ENCODE measurements at places on chromosomes 4 and X. TPM values are rescaled to one million over a fixed set of nuclear protein-coding genes. Genes with fewer than 3 reads are reported as not detected.

GRCh38 chrX:153561337-153561736 is 37.6 kb downstream of the CCNQ start:
- H3K36me3 ChIP-seq = no peaks in the 10 kb centered on the region
- no peak overlapping the region for H3K4me3 ChIP-seq
- no peaks in the 10 kb centered on the region for H3K4me1 ChIP-seq
- peaks cover 9% of the 10 kb centered on the region for H3K27me3 ChIP-seq

- H3K27me3 ChIP-seq = peaks cover 26% of the 10 kb centered on the region
- no peak overlapping the region for H3K27ac ChIP-seq
- no peak overlapping the region for H3K4me3 ChIP-seq
Observed at GRCh38 chrX:110226931-110227330, 91.0 kb downstream of the AMMECR1 start.

- H3K4me1 ChIP-seq = no peaks in the 10 kb centered on the region
- H3K36me3 ChIP-seq = no peaks in the 10 kb centered on the region
- H3K27ac ChIP-seq = no peak overlapping the region
- peaks cover 28% of the 10 kb centered on the region for H3K27me3 ChIP-seq
Observed at GRCh38 chrX:103017542-103017941, 46.4 kb downstream of the BEX1 start.

GRCh38 chr4:118904418-118904817 is 15.8 kb downstream of the SYNPO2 start:
- H3K4me3 ChIP-seq = no peak overlapping the region
- no peak for DNase-seq
- H3K27ac ChIP-seq = no peak overlapping the region
- peaks cover 18% of the 10 kb centered on the region for H3K27me3 ChIP-seq
- no peaks in the 10 kb centered on the region for H3K36me3 ChIP-seq

- H3K4me3 ChIP-seq = no peak overlapping the region
- peaks cover 23% of the 10 kb centered on the region for H3K4me1 ChIP-seq
- peak overlapping the region; percentile 28 for H3K27ac ChIP-seq
- DNase-seq = no peak
- H3K27me3 ChIP-seq = peaks cover 29% of the 10 kb centered on the region
- peaks cover 8% of the 10 kb centered on the region for H3K36me3 ChIP-seq
Observed at GRCh38 chrX:69162361-69162865, 2.8 kb downstream of the PJA1 start.

DNA sequence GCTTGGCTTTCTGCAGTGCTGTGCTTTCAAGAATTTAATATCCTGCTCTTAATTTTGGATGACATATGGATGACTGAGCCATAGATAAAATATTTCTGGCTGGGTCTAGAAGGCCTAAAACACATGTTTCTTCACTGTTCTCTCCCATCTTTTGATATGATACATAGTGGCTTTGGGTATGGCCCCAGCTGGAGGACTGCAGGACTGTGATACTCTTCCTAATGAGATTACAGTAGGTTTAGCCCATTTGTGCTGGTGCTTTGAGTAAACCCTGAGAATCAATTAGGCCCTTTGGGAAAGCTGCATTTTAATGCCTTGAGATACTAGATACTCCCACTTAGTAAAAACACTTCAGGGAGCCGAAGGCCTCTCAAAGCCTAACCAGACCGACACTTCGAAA is 38.0 kb downstream of the KIT start:
- no peaks in the 10 kb centered on the region for H3K27me3 ChIP-seq
- DNase-seq = no peak
- H3K36me3 ChIP-seq = no peaks in the 10 kb centered on the region
- no peak overlapping the region for H3K4me3 ChIP-seq

DNA sequence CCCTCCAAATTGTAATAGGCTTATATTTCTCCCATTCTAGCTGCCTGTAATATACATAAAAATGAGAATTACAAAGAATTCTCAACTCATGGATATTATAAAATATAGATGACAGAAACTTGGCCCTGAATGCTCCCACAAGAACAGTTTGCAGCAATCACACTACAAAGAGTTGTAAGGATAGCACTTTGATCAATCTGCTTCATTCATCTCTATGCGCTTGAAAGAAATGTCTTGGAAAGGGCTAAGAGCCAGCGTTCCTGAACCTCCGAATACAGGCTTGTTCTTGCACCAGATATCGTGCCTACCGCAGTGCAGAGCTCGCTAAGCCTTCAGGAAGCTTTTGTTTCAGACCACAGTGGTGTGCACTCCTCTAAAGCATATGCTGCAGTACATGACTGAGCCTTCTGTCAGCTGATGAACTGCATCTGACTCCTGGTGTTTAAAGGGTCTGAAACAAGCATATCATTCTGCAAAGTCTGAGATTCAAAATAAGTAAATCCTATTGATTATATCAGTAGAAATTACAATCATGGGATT is 417.6 kb upstream of the ZFP42 start:
- H3K4me3 ChIP-seq = no peak overlapping the region
- no peak for DNase-seq
- H3K27ac ChIP-seq = no peak overlapping the region

GRCh38 chr4:10625131-10625530 is 59.4 kb downstream of the CLNK start:
- H3K4me1 ChIP-seq = peaks cover 17% of the 10 kb centered on the region
- no peak overlapping the region for H3K27ac ChIP-seq
- no peak overlapping the region for H3K4me3 ChIP-seq
- H3K27me3 ChIP-seq = no peaks in the 10 kb centered on the region

DNA sequence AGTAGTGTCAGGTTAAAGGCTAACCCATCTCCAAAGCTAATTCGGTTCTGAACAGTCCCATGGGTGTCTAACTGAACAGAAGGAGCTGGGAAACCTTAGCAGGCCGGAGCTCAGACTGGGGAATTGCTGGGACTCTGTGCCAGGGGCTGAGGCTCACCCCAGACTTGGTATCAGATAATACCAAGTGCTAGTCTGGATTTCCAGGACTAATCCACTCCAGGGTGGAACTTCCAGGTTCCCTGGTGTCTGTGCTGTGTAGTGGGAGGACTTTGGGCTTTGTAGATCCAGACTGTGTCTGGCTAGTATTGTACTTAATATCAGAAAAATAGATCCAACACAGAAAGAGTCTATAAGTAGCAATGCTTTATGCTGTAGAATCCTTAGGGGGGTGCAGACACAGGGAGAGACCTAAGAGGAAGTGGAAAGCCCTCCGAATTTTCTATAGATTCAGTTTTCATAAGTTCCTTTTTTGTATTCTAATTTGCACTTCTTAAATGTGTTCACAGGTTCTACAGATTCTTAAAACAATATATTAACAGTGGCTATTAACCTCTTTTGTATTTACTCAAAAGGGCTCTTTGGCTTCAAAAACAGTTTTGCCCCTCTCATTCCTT is 4.1 kb downstream of the ZNF827 start:
- peak overlapping the region; percentile 95 for H3K27ac ChIP-seq
- peaks cover 60% of the 10 kb centered on the region for H3K4me1 ChIP-seq
- DNase-seq = no peak
- H3K4me3 ChIP-seq = peak overlapping the region; percentile 81

DNA sequence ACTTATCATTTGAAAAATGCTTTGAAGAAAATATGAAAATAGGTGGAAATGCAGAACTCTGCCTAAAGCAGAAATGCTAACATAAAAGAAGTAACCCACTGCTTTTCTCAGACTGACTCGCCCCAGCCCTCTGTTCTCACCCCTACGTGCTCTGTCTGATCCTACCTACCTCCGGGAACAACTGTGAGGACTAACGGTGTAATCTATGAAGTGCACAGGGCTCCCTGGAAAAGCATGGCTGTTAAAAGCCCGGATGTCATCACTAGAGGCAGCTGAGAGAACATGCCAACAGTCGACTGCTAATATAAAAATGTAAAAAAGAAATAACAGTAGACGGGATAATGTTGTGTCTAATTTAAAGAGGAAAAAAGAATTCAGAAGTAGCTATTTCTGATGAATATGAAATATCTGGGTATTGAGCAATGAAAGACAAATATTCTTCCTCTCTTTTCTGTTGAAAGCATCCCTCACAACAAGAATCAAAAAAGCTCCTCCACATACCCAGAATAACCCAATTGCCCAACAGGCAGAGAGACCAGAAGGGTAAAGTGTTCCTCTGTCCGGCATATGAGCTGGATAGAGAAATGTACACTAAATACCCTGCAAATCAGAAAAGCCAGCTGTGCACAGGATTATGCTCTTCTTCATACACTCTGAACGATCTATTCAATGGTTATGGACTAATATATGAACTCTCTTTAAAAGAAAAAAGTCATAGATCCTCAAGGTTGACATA is 130.7 kb downstream of the TSPAN5 start:
- no peak overlapping the region for H3K4me3 ChIP-seq

DNA sequence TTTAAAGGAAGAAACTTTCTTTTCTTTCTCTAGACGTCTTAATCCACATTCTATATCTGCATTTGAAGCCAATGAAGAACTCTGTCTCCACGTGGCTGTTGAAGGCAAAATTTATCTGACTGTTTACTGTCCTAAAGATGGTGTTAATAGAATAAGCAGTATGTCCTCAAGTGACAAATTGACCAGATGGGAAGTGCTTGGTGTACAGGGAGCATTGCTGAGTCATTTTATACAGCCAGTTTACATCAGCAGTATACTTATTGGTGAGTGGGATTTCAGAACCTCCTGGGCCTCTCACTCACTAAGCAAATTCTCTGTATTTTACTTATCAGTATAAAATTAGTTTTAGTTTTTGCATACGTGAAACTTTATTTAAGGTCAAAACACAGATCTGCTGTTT is 33.7 kb downstream of the ADAD1 start:
- H3K4me1 ChIP-seq = peaks cover 7% of the 10 kb centered on the region
- H3K36me3 ChIP-seq = no peaks in the 10 kb centered on the region
- no peak overlapping the region for H3K4me3 ChIP-seq
- no peak for DNase-seq
- no peaks in the 10 kb centered on the region for H3K27me3 ChIP-seq
- H3K27ac ChIP-seq = no peak overlapping the region

DNA sequence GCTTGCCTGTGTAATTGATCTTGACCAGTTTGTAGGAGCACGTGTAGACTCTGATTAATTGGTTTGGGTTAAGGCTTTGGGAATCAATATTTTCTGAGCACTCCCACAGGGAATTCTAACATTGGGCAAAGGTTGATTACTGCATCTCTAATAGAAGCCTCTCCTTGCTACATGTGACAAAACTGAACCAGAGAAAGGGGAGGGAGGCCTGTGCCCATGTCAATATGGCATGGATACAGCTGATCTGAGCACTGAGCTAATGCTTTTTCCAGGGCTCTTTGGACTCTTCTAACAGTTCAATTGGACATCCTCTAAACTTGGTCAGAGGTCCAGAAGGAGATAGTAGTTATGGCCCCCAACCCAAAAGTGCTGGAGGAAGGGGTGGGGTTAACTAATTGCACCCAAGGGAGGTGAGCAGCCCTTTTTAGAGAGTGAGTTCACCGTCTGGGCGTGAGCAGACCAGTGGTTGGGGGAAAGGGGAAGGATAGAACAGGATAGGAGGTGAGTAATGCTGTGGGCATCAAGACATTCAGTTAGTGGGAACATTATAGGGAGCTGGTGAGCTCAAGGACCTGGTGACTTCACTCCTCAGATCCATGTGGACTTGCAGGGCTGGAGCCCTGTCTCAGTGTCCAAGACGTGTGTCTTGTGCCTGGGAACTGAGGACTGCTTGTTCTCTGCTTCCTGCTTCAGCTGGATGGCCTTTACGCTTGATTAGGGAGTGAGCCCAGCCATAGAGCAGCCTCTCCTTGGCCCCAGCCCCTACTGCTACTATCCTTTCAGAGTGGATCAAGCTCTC is 22.8 kb downstream of the MSN start:
- H3K27me3 ChIP-seq = no peaks in the 10 kb centered on the region
- peaks cover 92% of the 10 kb centered on the region for H3K4me1 ChIP-seq
- H3K4me3 ChIP-seq = peak overlapping the region; percentile 52
- DNase-seq = no peak
- H3K36me3 ChIP-seq = peaks cover 18% of the 10 kb centered on the region

- no peaks in the 10 kb centered on the region for H3K4me1 ChIP-seq
- H3K4me3 ChIP-seq = no peak overlapping the region
- H3K36me3 ChIP-seq = no peaks in the 10 kb centered on the region
- DNase-seq = no peak
- H3K27me3 ChIP-seq = no peaks in the 10 kb centered on the region
Observed at GRCh38 chr4:153326513-153326912, 18.0 kb upstream of the MND1 start.

- H3K36me3 ChIP-seq = no peaks in the 10 kb centered on the region
- H3K4me3 ChIP-seq = no peak overlapping the region
- DNase-seq = no peak
- H3K27me3 ChIP-seq = no peaks in the 10 kb centered on the region
Observed at GRCh38 chr4:52619591-52619931, 39.5 kb downstream of the USP46 start.

GRCh38 chr4:158666892-158667291 is 4.8 kb downstream of the C4orf46 start:
- H3K4me3 ChIP-seq = no peak overlapping the region
- H3K27ac ChIP-seq = no peak overlapping the region
- peaks cover 7% of the 10 kb centered on the region for H3K36me3 ChIP-seq
- no peaks in the 10 kb centered on the region for H3K27me3 ChIP-seq

Gene TRIM60
- not detected for total RNA-seq

Gene HSFX4
- total RNA-seq = not detected

Gene RPA4
- 0.60 TPM for total RNA-seq

DNA sequence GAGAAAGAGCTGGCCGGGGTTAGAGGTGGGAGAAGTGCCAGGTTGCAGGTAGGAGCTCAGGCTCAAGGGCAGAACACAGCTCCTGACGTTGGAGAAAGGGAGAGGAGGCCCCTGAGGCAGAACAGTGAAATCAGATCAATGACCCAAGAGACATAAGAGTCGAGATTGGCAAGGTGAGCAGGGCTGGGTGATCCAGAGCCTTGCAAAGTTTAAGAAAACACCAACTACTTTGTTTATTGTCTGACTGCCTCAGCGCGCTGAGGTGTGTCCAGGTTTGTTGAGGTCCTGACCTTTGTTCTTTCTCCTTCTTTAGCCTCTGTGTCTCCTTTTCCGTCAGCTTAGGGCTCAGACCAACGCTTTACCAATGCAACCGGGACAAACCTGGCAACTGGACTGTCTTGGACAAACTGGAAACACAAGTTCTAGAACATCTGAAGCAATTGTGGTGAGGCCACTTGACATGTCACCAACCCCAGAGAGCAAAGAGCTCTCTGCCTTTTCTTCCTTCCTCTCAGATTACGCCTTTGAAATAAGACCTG is 28.3 kb downstream of the CHRNA9 start:
- no peaks in the 10 kb centered on the region for H3K4me1 ChIP-seq
- no peak for DNase-seq
- no peaks in the 10 kb centered on the region for H3K36me3 ChIP-seq
- H3K4me3 ChIP-seq = no peak overlapping the region

DNA sequence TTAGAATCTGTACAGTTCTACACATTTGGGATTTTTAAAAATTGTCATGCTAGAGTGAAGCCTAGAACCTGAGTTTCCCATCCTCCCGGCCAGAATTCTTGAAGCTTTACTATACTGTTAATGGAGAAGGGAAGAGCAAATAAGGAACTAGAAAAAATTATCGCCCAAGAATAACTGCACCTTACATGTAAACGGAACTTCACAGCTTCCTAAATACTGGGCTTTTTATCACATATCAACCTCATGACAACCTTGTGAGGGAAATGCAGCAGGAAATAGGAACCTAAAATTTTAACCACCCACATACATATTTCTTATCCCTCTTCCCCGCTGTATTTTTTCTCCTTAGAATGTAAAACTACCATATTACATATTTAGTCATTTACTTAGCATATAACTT is 19.3 kb downstream of the ARHGEF9 start:
- no peak overlapping the region for H3K4me3 ChIP-seq
- H3K4me1 ChIP-seq = no peaks in the 10 kb centered on the region
- no peak overlapping the region for H3K27ac ChIP-seq

Gene EGF
- not detected for total RNA-seq
